Activated CD4-positive, alpha-beta memory T cell treated with anti-CD3 and anti-CD28 coated beads for 36 hours (primary cell): ENCODE measurements at places on chromosomes 1 and 21. TPM values are rescaled to one million over a fixed set of nuclear protein-coding genes. Genes with fewer than 3 reads are reported as not detected.

DNA sequence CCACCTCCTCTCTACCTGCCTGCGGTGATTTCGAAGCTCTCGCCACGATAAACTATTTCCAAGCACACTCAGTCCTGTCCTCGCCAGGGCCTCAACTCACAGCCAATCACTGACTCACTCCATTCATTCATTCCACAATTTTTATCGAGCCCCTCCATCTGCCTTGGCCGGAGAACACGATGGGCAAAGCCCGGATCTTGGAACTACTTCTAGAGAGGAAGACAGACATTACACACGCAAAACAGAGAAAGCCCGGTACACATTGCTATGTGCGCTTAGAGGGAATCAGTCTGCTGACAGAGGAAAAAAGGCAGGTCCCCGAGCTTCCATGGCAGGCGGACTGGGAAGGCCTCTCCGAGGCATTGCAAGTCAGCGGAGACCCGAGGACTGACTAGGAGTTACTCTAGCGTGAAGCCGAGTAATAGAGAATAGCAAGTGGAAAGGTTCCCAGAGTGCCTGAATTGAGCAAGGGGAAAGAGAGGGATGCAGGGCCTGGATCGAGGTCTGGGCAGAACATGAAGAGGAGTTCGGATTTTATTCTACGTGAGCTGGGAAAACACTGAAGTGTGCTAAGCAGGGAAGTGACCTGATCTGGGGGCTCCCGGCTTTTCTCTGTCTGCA is 54.2 kb upstream of the DNAJC6 start:
- no peak for DNase-seq

- DNase-seq, result no peak
These were observed 43.3 kb downstream of the LRRC53 start for GRCh38 chr1:74468982-74469603.

GRCh38 chr1:6294890-6295556 is 34.1 kb upstream of the GPR153 start:
- DNase-seq, result no peak

- DNase-seq, result no peak
These were observed 139.5 kb downstream of the TLR5 start for GRCh38 chr1:223003549-223003948.

GRCh38 chr1:6591222-6591621 is 11.4 kb downstream of the ZBTB48 start:
- DNase-seq, result no peak

Gene PTPN22
- 45.7 TPM for total RNA-seq

Gene FTCD
- not detected for total RNA-seq
